Suppressor macrophage (primary cell): ENCODE measurements at places on chromosomes 11 and 22.

- DNase-seq = peak; percentile 58
Observed at GRCh38 chr22:30324014-30324730, 2.6 kb downstream of the TBC1D10A start.

- no peak for DNase-seq
Observed at GRCh38 chr11:76459299-76459698, 14.5 kb downstream of the EMSY start.

DNA sequence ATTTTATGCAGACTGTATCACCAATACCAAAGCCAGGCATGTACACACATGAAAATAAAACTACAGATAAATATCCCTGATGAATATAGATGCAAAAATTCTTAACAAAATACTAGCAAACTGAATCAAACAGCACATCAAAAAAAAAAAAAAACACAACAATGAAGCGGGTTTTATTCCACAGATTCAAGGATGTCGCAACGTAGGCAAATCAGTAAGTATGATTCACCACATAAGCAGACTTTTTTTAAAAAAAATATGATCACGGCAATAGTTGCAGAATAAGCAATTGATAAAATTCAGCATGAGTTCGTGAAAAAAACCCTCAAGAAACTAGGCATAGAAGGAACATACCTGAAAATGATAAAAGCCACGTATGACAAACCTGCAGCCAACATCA is 21.3 kb downstream of the OR51F1 start:
- DNase-seq = no peak

DNA sequence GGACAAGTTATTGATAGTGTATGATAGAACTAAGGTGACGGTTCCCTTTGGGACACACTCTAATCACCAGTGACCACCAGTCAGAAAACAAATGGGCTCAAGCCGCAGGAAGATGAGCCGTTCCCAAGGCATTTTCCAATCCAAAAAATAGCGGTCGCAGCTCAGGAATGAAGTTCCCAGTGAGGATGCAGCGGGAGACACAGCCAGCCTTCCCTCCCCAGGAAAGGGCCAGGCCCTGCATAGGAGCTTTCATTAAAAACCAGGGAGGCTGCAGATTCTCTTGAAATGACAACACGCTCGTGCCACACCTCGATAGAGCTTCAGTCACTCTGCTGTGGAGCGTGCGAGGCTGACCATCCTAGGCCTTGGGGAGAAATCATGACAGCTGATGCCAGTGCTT is 65.8 kb upstream of the WNT7B start:
- DNase-seq = no peak

- DNase-seq = no peak
Observed at GRCh38 chr11:8800520-8801110, 110.4 kb upstream of the AKIP1 start.

DNA sequence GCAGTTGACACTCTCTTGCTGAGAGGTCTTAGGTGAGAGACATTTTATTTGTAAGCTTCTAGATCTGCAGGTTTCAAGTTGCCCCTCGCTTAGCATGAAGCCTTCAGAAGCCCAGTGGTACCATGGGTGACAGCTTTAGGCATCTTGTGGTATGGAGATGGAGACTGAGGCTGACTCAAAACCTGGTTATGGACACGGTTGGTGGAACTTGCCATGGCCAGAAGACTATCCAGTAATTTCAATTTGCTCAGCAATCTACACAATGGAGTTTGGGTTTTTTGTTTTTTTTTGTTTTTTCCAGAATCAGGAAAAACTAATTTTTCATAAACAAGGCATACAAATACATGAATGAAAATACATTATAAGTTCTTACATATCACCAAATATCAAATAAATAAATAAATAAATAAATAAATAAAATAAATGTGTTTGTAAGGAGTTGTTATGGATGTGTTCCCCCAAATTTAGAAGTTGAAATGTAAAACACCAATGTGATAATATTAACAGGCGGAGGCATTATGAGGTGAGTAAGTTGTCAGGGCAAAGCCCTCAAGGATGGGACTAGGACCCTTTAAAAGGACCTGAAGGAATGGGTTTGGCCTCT is 22.6 kb downstream of the ETS1 start:
- no peak for DNase-seq

DNA sequence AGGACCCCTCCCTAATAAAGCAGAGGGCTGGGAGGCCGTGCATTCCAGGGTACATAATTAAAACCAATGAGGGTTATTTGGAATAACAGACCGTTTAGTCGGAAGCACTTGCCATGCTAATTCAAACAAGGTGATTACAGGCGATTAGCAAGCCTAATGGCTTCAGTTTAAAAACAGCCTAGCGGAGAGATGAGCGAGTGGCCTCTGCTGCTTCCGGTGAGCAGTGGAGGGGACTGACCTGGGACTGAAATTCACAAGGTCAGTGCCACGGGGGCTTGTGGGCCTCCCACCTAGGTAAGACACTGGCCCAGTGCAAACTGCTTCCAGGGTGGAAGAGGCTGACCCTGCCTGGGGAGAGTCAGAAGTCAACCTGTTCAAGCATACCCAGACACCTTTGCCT is 56.8 kb upstream of the ALX4 start:
- no peak for DNase-seq

- no peak for DNase-seq
Observed at GRCh38 chr11:111378861-111379601, at the start of gene POU2AF1. TSS of gene POU2AF1 (minus strand) at chr11:111379275. CDS start at chr11:111379177, 98 bp downstream.

GRCh38 chr11:104442321-104442720 is 278.4 kb upstream of the PDGFD start:
- peak; percentile 5 for DNase-seq

- DNase-seq = no peak
Observed at GRCh38 chr22:47382164-47382890, 619.9 kb downstream of the TBC1D22A start.

DNA sequence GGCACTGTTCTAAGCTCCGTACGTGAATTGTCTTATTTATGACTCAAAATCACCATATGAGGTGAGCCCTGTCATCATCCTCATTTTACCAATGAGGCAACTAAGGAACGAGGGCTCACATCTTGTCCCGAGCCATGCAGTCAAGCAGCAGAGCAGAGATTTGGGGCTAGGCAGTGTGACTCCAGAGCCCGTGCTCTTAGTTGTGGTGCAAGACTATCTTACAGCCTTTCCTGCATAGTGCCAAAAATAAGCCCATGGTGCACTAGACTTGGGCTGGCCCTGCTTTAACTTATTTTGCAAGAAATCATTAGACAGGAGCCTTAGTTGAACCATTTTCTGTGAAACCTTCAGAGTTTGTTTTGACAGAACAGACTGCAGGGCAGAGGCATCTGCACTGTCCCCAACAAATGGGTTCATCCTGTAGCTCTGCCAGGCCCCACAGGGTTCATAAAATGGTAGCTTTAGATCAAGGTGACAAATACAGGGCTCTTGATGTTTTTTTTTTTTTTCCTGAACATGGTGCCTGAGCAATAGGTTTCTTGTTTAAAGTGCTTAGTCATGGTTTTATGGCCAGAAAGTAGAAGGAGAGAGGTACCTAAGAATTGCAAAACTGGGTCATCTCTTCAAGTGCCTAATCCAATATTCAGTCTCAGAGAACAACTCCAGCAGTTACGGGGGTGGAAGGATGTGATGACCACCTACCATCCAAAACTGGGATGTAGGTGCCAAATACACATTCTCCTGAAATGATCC is 56.6 kb downstream of the BMAL1 start:
- peak; percentile 18 for DNase-seq

- no peak for DNase-seq
Observed at GRCh38 chr11:20368438-20368837, 4.9 kb downstream of the HTATIP2 start.

DNA sequence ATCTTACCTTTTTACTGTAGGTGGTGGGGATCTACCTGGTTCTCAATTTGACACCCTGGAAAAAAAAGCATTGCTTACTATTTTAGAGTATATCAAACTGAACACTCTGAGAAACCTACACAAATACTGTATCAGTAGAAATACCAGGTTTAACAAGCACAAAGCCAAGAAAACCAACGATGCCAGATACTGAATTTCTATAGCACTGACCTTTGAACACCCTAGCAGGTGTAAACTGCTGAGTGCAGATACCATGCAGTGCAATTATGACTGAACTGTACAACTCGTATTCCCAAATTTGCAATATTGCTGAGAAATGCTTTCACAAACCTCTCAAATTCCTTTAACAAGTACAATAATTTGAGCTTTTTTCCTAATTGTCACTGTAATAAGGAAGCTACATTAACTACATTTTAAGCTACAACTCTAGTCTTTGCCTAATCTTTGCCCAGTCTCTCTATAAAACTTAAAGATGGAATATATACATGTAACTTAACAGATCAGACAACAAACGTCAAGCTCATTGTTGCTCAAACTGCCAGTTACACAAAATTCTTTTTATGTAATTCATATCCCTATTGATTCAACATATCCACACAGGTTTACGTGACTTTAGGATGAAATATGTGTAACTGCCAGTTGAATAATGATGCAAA is 8.9 kb downstream of the TAF1D start:
- no peak for DNase-seq

DNA sequence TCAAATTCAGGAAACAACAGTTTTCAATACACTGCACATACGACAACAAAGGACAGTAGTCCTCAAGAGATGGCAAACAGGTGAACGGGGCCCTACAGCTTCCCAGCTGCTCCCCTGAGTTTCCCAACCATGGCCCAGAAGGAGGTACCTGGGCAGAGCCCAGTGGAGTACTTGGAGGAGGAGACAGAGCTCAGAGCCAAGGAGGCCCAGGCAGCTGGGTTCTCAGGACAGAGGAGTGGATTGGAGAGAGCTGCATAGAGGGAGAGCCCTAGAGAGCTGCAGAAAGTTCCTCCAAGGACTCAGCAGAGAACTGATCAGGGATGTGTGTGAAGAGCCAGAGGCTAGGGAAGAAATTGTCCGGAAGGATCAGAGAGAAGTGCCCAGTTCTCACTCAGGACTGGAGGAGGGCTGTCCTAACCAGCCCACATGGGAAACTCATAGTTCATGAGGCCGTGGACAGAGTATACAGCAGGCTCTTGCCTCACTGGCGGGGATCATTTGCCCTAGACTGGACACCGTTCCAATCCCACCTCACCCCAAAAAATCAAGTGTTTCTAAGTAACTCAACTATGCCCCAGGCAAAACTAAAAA is 7.6 kb upstream of the ASCL2 start:
- no peak for DNase-seq

DNA sequence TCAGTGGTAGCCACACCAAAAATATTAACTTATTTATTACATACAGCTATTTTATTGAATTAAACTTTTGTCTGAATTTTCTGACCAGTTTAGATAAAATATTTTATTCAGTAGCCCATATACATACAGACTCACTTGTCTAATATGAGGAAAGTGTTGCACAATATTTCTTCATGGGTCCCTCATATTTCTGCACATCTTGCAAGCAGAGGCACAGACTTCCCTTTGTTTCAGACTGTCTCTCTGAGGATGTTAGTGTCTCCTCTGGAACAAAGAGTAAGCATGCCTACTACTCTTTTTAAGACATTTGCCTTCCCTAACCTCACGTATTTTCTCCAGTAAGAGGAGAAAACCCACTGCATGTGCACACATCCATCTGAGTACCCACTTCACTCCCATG is 81.2 kb downstream of the OR5AK2 start:
- no peak for DNase-seq

- DNase-seq = no peak
Observed at GRCh38 chr11:78060533-78060932, 3.1 kb upstream of the THRSP start.

- no peak for DNase-seq
Observed at GRCh38 chr11:34566208-34566551, 52.6 kb upstream of the ELF5 start.

GRCh38 chr22:24737582-24737981 is 36.9 kb downstream of the PIWIL3 start:
- DNase-seq = no peak

GRCh38 chr11:102513869-102514268 is 16.7 kb downstream of the MMP7 start:
- no peak for DNase-seq

DNA sequence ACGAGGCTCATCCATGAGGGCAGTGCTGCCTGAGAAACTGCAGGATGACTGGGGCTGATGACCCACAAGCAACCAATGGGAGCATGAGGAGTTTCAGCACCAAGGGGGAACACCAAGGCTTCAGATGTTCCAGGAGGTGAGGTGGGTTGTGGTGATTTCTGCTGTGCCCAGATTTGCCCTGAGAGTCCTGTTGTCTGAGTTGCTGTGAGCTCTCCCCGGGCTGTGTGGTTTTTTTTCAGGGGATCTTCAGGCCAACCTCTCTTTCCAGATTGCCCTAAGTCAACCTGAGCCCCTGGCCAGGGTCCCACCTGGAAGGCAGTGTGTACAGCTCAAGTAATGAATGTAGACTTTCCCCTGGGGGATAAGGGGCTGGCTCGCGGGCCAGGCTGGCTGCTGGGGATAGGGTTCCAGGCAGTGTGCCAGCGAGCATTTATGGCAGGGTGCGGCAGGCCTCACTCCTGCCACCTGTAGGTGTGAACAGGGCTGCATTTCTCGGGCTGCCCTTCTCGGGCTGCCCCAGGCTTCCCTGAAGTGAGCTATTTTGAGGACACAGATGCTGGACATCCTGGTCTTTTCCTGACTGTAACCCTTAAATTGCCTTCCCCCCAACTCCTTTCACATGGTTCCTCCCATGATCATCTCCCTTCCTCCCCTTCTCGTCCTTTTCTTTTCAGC is 9.8 kb downstream of the SLC22A6 start:
- peak; percentile 7 for DNase-seq

DNA sequence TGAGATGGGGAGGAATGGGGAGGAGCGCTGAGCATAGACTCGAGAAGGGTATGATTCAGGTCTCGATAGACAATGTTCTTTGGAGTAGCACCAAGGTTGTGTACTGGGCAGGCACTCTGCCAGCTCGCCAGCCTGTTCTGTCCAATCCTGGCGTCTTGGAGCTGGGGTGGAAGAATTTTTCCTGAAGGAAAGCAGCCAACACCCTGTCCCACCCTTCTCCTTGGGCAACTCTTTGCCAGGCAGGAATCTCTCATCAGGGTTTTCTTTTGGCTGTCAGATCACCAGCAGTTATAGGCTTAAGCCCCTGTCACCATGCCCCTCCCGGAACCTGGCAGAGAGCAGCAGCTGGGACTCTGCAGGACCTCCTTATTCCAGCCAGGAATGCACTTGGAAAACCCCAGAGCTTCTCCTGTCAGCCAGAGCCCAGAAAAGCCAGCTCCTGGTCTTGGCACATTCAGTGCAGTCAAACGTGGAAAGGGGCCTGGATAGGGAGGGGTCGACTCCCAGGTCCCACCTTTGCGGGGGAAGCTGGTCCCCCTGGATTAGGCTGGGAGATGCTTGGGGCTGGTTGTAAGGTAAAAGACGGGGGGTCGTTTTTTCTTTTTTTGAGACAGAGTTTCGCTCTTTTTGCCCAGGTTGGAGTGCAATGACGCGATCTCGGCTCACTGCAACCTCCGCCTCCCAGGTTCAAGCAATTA is 14.4 kb upstream of the SPTBN2 start:
- DNase-seq = no peak

- DNase-seq = no peak
Observed at GRCh38 chr11:28631148-28631547, 523.0 kb downstream of the METTL15 start.

DNA sequence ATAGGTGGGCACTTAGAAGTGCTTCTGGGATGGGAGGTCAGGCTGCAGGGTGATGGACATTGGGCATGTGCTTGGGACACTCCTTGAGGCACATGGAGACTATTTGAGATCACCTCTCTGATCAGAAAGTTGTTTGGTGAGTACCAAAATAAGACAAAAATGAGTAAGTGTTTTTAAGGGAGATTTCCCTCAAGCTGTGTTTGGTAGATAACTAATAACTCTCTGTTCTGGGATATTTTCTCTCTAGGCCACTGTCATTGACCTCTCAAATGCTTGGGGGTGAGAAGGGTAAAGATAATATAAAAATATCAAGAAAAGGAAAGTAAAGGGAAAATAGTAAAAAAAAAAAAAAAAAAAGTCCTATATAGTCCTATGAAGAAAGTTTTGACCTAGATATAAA is 117.8 kb downstream of the TEAD1 start:
- no peak for DNase-seq

- DNase-seq = no peak
Observed at GRCh38 chr11:14318581-14318981, 40.4 kb downstream of the RRAS2 start.
